ENCODE measurements at places on chromosomes 16 and 17.

DNA sequence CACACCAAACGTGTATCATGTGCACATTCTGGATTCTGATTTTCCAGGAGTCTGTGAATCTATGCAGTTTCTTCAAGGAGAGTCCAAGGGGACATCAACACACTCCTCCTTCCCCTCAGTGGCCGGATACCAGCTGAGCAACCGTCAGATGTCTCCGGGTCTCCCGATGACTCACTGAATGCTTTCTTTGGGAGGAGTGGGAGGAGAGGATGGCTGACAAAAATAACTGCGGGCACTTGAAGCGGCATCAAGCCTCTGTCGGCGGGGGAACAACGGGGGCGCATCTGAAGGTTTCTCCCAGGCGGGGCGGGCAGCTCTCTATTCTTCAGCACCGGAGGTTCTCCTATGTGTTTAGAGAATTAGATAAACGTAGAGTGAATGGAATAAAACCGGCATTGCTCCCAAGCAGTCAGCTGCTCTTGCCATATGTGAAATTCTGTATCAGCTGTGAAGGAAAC, 24.6 kb upstream of the LRRC75A start:
- DNase-seq, result no peak

DNA sequence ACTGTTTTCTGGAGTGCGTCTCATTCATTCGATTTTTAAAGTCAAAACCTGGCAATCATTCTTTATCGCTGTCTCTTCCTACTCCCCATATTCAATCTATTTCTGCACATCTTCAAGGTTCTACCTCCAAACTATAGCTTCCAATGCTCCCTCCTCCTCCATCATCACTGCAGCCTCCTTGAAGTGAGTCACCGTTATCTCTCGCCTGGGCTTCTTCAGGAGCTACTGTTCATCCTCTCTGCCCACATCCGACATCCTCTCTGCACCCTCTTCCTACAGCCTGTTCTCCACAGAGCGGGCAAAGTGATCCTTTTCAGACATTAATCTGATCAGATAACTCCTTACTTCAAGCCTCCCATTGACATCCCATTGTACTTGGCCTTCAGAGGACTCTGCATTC, 144.2 kb upstream of the DNAH9 start:
- DNase-seq, result no peak

- DNase-seq, result no peak
Observed at GRCh38 chr16:80751167-80751566, 53.2 kb downstream of the CDYL2 start.

DNA sequence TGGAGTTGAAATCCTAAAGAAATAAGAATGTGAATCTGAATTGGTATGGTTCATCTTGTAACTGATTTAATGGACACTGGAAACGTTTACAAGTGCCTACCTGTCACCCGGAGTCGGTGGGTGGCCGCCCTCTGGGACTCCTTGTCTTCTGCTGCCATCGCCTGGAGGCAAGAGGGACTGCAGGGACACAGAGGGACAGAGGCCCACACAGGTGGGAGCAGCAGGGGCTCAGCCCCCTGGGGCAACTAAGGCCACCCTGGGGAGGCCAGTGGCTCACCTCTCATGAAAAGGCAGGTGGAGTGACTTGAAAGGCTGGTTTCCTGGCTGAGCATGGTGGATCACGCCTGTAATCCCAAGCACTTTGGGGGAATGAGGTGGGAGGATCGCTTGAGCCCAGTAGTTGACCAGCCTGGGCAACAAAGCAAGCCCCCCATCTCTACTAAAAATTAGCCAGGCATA, 23.2 kb downstream of the TMEM92 start:
- DNase-seq, result peak; percentile 69

DNA sequence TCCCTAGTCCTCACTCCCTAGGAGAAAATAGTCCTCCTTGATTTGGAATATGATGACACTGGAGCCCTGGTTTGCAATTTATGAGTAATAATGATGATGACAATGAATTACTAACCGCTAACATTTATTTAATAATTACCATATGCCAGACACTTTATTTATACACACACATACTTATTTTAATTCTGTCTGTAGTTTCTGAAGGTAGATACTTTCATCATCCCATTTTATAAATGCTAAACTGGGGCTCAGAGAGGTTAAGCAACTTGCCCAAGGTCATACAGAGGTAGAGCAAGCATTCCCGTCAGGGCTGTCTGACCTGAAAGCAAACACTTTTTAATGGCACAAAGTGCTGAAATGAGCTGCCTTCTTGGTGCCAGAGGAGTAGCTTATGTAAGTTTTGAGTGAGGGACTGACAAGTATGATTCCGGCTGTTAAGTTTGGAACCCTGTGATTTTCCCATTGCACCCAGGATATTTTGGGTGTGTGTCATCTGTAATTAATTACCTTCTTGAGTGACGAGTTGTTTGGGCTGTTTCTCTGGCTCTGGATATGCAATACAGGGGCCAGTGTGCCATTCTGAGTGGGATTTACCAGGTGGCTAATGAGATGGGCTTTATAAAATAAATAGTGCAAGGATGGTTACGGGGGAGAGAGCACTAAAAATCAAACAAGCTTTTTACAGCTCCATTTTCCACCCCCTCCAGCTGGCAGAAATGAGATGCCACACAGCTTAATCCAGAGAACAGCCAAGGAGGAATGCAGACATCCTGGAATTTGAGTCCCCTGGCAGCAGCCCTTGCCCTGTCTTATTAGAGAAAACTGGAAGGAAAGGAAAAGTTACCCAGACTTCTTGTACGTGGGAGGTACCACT, 211.8 kb downstream of the SNX29 start:
- DNase-seq, result no peak

GRCh38 chr17:34241062-34241461, 14.0 kb upstream of the CCL2 start:
- DNase-seq, result no peak

DNA sequence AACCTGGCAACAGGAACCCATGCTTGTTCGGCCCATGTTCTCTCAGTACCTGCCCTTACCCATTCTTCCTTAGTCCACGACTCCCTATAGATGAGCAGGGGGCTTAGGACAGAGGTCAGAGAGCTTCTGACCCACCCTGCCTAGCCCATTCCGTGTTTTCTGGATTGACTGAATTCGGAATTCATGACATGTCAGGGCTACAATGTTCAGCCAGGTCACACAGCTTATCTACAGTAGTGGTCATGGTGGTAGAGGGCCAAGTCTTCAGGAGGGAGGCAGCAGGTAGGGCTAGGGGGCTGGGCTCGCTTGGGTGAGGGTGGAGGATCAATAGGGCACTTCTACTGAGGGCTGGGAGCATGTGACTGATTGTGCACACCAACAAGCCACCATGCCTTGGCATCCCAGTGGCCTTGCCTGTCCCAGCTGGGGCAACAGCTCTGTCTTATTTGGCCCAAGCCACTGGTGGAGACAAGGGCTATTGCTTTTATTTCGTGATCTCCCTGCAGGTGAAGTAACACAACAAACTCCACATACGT, 3.1 kb downstream of the HEXIM2 start:
- no peak for DNase-seq

DNA sequence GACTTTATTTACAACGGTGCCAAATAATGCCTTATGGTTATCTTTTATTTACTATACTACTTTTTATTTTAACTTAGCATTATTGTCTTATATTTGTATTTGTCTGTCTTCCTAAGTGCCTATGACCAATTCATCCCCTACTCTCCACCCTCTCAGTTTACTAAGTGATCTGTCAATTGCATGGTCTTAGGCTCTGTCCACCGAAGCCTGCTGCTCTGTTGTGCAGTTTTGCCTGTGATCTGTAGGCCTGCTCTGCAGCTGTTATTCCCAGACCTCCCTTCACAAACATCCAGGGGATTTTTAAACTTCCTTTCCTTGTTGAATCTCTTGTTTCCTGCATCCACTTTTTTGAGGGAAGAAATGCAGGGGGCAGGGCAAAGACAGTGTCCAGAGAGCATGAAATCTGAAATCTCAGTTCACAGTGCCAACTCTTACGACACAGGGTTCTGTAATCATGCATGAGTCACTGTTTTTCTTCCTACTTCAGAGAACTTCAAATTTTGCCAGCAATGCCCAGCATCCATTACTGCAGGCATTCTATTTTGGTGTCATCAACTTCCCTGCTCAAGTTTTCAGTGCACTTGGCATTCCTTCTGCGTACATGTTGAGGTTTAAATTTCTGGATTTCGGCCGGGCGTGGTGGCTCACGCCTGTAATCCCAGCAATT, 11.4 kb downstream of the SLFN5 start:
- DNase-seq, result no peak

- no peak for DNase-seq
Observed at GRCh38 chr17:7260151-7260550, 2.1 kb downstream of the CLDN7 start.

DNA sequence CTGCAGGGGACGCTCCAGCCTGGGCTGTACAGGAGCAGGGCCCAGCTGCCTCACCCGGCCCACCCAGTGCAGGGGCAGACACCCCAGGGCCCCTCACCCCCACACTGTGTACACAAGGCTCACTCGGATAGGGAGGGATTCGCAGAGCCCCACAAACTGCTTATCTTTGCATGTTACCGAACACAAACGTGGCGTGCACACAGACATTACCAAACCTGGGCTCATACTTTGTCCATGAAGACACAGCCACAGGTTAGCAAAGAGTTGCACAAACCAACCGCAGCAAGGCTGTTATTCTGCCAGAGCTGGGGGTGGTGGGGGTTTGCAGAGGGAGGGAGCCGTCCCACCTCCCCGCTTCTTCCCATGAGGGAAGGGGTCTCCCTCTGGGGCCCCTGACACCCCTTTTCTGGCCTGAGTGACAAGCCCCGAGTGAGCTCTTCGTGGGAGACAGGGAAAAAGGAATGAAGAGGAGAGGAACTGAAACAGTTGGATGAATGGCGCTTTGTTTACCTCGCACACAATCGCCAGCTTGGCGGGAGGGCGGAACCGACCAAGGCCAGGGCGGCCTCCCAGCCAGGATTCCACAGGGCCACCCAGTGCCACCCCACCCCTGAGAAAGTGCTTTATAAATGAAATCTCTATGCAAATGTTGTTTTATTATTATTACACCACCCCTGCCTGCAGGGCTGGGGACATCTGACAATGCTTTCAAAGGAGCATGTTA, 434 bp upstream of the CPSF4L start:
- DNase-seq, result no peak

DNA sequence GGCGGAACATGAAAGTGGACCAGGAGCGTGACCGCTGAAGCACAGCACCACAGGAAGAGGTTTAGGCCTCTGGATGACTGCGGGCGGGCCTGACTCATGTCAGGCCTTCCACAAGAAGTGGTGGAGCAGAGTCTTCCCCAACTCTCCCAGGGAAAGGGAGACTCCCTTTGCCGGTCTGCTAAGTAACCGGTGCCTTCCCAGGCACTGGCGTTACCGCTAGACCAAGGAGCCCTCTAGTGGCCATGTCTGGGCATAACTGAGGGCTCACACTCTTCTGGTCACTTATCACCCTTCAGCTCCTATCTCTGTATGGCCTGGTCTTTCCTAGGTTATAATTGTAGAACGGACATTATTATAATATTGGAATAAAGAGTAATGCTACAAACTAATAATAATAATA, 1931.9 kb downstream of the TP53TG3F start:
- no peak for DNase-seq

- no peak for DNase-seq
Observed at GRCh38 chr16:66476328-66477027, 49.4 kb downstream of the BEAN1 start.

DNA sequence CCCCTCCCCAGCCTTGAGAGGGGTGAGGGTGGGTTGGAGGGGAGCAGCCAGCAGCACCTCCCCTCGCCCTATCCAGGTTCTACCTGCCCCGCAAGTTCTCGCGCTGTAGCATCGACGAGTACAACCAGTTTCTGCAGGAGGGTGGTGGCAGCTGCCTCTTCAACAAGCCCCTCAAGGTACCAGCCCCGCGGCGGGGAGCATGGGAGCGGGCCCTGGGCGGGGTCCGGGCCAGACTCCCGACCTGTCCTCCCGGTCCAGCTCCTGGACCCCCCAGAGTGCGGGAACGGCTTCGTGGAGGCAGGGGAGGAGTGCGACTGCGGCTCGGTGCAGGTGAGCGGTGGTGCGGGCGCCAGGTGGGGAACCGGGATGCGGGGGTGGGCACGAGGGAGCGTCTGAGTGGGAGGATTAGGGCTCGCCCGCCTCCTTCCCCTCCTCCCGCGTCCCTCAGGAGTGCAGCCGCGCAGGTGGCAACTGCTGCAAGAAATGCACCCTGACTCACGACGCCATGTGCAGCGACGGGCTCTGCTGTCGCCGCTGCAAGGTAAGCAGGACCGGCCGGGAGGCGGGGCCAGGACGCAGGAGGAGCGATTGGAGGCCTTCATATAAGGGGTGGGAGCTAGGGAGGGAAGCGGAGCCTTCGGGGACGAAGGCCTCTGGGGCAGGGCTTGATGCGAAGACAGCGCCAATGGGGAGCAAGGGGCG, 16.5 kb downstream of the ADAM11 start:
- peak; percentile 86 for DNase-seq

DNA sequence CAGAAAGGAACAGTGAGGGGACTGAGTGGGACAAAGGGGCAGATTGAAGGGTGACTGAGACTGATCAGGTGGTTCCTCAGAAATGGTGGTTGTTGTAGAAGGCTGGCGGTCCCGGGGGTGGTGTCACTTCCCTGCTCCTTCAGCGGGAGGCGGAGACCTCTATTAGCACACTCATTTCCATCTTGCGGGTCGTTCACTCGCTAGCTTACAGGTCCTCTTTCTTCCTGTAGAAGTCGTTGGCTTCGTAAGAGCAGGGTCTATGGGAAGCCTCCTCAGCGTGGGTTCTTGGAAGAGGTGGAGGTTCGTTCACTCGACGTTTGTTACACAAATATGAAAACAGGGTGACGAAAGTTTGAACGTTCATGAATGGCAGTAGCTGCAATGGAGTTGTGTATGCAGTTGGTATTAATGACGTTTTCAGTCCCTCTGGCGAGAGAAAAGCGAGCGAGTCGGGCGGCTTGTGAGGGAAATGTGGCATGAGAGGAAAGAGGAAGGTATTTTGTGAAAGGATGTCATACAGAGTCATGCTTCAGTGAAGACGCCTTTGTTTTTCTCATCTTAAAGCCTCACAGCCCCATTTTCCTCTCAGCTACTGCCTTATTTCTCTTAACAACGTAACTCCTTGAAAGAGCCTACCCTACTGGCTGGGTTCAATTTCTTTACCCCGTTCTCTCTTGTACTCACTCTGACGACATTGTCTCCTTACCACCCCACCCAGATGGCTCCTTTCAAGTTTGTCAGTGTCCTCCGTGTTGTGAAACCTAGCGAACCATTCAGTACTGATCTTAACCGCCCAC, 667 bp downstream of the EFCAB13 start:
- DNase-seq, result peak; percentile 40

DNA sequence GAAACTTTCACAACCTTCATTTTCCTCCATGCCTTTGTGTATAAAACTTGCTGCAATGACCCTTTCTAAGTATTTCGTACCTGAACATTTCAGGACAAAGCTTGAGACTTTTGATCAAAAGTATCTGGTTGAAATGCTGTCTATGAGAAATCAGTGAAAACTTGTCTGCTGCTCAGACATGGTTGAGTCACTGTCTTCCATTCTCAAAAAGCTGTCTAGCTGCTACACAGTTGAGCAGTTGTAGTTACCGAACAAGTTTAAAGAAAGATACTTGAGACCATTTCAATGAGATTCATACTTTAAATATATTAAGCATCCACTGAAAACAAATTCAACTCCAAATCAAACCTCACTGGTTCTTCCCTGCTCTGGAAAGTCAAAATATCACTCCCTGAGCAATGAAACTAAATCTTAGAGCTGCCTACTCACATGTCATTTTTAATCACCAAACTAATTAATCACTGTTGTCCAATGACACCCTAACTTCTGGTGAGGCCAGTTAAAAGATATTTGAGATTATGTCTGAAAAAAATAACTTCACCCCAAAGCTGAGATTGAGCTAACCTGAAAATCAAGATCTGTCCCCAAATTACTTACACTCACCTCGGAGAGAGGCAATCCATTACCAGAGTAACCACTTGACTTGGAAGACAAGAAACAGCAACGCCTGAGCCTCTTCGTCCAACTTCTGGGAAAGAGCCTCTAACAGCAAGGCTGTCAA, 488 bp downstream of the TMEM100 start:
- DNase-seq, result no peak

- DNase-seq, result no peak
Observed at GRCh38 chr16:65546353-65546791, 424.5 kb upstream of the CDH11 start.

Measured in activated naive CD4-positive, alpha-beta T cell (primary cell).